ENCODE measurements at places on chromosomes 6 and 20.

DNA sequence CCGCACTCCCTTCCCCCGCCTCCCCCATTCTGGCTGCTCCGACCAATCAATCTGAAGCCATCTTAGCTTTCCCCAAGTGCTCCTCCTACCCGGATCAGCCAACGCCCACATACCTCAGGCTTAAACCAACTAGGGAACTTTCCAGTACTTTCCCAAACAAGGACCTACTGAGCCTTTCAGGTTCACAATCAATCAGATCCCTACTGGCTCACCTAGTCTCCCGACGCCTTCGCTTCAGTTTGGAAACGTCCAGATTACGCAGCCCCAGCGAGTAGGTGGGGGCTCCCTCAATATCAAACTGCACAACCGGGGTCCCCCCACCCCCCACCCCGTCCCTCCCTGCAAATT lies 432 bp downstream of the HSPA1L start:
- DNase-seq: peak; percentile 97

- DNase-seq: no peak
Measured at GRCh38 chr6:4480788-4481735, 295.1 kb upstream of the CDYL start.

GRCh38 chr6:49198015-49198414 lies 265.0 kb downstream of the MMUT start:
- no peak for DNase-seq

DNA sequence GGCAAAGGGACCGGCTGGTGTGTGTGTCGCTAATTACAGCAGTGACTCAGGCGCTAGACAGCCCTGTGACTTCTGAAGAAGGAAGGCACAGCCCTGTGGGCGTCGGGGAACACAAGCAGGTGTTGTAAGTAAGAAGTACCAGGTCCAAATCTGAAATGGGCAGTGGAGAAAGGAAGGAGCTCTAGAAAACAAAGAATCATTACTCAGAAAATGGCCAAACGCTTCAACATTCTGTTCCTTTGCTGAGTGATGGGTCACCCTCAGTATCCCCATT lies 106.8 kb downstream of the PXDC1 start:
- no peak for DNase-seq

Measured in retinal pigment epithelial cell (primary cell).